ENCODE measurements at places on chromosomes 1 and 21. TPM values are rescaled to one million over a fixed set of nuclear protein-coding genes. Genes with fewer than 3 reads are reported as not detected.

HRNR gene
- total RNA-seq, result not detected

SLC9C2 gene
- total RNA-seq, result 0.46 TPM

OPTC gene
- not detected for total RNA-seq

FCGR2B gene
- not detected for total RNA-seq

ZFP69B gene
- 8.2 TPM for total RNA-seq

SPATA21 gene
- total RNA-seq, result not detected

S100A14 gene
- not detected for total RNA-seq

KCNJ9 gene
- not detected for total RNA-seq

JAM2 gene
- 1.9 TPM for total RNA-seq

CD247 gene
- total RNA-seq, result not detected

MATN1 gene
- under 0.01 TPM for total RNA-seq

F13B gene
- not detected for total RNA-seq

TARBP1 gene
- total RNA-seq, result 28.8 TPM

MYOG gene
- not detected for total RNA-seq

Measured in smooth muscle cell of the umbilical artery (primary cell).